Amniotic epithelial cell (primary cell): ENCODE measurements at places on chromosomes 4 and X.

- no peak for DNase-seq
Measured at GRCh38 chrX:11427453-11428071, 134.3 kb downstream of the AMELX start.

DNA sequence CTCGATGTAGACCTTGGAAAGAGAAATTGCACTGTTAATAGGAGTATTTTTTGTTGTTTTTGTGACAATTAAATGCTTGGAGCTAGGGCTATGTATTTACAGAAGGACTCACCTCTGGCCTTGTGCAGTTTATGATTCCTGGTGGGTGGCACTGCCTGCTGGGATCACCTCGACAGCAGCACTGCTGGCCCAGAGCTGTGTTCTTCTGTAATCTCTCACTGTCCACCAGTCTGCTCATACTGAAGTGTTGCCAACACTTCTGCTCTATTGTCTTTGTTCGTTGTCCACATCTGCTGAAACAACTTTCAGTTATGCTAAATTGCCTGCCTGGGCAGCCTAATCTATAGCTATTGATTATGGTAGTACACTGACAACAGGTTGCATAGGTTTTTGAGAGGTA, 194.4 kb upstream of the ANK2 start:
- DNase-seq = no peak

GRCh38 chrX:108397627-108398391, 40.4 kb downstream of the COL4A6 start:
- peak; percentile 21 for DNase-seq

DNA sequence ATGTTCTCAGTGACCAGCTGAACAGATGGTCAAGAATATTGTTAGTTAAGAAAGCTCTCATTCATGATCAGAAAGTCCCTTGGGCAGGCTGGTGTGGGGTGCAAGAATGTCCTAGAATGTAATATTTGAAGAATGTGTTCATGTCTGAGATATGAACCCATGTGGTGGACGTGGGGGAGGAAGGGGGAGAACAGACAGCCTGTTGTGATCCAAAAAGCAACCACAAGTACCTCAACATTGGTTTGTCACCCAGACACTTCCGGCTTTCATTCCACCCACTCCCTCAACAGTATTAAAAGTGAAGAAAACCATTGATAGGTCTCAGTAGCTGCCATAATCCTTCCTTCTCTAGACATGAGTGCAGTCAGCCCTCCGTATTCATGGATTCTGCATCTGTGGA, 82.2 kb downstream of the MAML3 start:
- peak; percentile 87 for DNase-seq

- DNase-seq = no peak
Measured at GRCh38 chr4:37440501-37440900, 196.0 kb downstream of the NWD2 start.

GRCh38 chr4:147597561-147597960, 19.6 kb upstream of the TMEM184C start:
- DNase-seq = no peak

DNA sequence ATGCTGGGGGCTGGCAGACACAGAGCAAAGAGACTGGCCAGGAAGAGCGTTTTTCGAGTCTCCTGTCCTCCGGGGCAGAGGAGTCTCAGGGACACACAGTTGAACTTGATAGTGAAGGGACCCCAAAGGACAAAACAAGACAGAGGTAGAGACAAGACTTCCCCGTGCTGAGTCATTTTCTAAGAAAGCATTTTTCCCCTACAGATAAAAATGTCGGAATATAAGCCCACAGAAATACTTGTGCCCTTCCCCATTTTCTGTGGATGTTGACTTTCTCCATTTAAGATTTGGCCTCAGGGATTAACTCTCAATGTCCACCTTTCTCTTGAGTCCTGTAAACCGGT, 523 bp upstream of the BTK start:
- no peak for DNase-seq

DNA sequence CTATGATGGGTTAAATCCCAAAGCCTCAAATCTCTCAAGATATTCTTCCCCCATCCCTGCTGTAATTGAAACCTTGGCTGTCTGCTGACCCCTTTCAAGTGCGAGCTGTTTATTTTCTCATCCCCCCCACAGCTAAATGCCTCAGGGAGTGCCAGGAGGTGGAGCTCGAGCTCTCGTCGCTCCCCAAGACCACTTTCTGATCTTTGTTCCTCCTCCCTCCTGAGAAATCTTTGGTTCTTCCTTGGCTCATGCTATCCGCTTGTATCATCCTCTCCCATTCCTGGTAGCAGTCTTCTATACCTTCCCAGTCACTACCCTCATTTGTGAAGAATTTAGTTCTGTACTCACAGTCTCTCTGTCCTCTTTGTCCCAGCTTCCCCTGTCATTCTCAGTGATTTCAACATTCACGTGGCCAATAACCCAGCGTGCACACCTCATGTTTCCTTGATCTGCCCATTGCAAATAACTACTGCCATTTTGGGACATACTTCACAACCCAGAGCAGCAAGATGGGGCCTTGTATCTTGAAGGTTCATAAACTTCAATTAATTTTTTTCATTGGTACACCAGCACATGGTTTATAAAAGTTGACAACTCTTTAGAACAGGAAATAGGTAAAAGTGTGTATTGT, 9.2 kb upstream of the SLC25A43 start:
- no peak for DNase-seq

DNA sequence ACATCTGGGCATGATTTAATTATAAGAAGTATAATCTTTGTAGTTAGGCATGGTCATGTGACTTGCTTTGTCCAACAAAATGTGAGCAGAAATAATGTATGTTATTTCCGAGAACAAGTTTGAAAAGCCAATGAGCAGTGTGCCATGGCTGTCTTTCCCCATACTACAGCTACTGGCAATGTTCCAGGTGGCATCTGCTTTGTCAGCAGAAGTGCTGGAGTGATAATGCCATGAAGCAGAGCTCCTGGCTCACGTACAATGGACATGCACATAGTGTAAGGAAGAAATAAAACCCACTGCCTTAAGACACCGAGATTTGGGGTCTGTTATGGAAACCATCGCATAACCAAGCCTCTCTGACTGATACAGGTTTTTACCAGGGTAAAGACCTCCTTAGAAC, 212.6 kb upstream of the RASGEF1B start:
- DNase-seq = no peak

GRCh38 chr4:4855301-4856070, 4.0 kb upstream of the MSX1 start:
- DNase-seq = no peak

- DNase-seq = no peak
Measured at GRCh38 chrX:41732260-41732659, 8.3 kb downstream of the GPR82 start.

GRCh38 chrX:148885203-148885602, 384.8 kb downstream of the AFF2 start:
- DNase-seq = no peak

GRCh38 chr4:81836716-81837115, 365.0 kb upstream of the RASGEF1B start:
- no peak for DNase-seq

- DNase-seq = no peak
Measured at GRCh38 chrX:9188117-9188516, 154.2 kb upstream of the FAM9B start.
